ENCODE measurements at places on chromosomes 4 and X.

DNA sequence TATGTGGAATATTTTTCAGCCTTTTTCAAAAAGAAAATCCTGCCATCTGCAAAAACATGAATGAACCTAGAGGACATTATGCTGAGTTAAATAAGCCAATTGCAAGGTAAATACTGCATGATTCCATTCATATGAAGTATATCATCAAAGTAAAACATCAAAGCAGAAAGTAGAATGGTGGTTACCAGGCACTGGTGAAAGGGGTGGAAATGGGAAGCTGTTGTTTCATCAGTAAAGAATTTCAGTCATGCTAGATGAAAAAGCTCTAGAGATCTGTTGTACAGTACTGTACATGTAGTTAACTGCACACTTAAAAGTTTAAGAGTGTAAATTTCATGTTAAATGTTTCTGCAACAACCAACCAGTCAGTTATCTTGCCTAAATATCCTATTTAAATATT lies 196.8 kb upstream of the ADGRL3 start:
- DNase-seq: no peak

- DNase-seq: no peak
Observed at GRCh38 chrX:13387666-13388494, 68.0 kb upstream of the ATXN3L start.

- no peak for DNase-seq
Observed at GRCh38 chrX:154840856-154841255, 6.4 kb upstream of the SMIM9 start.

DNA sequence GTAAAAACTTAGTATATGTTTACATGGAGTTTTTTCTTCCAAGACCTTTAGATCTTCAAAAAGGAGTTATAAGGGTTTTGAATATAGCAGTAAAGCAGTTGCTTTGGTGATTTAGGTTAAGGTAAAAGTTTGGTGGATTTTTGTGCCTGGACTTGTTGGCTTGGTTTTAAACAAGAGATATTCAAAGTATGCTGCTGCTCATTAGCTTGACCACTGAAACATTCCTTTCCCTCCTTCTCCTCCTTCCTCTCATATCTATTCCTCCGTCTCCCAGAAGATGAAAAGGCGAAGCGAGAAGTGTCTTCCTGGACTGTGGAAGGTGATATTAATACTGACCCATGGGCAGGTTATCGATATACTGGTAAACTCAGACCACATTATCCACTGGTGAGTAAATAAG lies 38.4 kb downstream of the METAP1 start:
- DNase-seq: no peak

- peak; percentile 74 for DNase-seq
Observed at GRCh38 chr4:337143-337931, at the start of gene ZNF141. TSS of gene ZNF141 (plus strand) at chr4:337814. CDS start at chr4:337984, 170 bp downstream.

- no peak for DNase-seq
Observed at GRCh38 chr4:140947506-140947905, 185.8 kb downstream of the RNF150 start.

GRCh38 chr4:94828882-94829281 lies 71.1 kb downstream of the BMPR1B start:
- no peak for DNase-seq

DNA sequence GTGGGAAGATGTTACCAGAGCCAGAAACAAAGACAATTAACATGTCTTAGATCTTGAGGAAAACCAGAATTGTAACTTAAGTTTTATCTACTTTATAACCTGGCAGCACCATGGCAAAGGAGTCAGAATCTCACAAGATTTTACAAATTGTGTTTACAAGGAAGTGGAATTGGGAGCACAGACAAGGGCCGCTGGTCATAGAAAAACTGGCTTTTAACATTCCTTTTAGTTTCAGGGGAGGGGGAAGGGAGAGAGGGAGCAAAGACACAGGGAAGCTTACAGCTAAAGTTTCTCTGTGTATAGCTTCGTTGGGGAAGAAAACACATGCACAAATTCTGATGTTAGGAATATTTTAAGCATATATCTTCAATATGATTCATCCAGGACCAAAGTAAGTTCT lies 10.3 kb upstream of the UGT2B11 start:
- no peak for DNase-seq

- no peak for DNase-seq
Observed at GRCh38 chr4:7813674-7814073, 126.0 kb downstream of the AFAP1 start.

GRCh38 chr4:148116264-148116663 lies 325.9 kb downstream of the NR3C2 start:
- DNase-seq: no peak

All from stimulated activated CD8-positive, alpha-beta memory T cell treated with anti-CD3 and anti-CD28 coated beads, Interleukin-4, amount 100 ng/mL, for 4 hours (primary cell).